ENCODE measurements at places on chromosomes 4 and X.

DNA sequence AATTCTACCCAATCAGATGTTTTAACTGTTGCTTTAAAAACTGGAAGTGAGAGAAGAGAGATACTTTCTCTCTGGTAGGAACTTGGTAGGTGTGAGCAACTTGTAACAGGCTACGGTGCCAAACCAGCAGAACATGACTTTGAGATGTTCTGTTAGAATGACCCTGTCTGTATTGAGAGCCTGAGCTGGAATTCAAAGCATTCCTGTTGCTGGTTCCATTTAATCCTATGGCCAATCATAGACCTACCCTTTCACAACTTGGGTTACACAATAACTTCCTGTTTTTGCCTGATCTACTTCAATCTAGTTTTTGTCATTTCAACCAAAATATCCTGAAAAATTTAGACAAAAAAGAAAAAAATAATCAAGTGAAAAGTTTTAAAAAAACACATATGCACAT, 1.7 kb upstream of the PRRG1 start:
- DNase-seq = peak; percentile 5

DNA sequence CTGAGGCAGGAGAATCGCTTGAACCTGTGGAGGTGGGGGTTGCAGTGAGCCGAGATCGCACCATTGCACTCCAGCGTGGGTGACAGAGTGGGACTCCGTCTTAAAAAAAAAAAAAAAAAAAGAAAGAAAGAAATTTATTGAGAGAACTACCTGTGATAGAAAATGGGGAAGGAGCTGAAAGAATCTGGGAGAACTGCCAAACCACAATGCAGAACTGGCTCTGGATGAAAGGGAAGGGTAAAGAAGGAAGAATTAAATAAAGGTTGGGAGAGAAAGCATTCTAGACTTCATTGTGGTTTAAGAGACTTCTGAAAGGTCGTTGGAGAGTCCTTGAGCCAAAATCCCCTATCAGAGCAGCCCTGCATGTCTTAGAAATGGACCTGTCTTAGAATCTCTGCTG, 567.9 kb upstream of the HTR2C start:
- no peak for DNase-seq

- DNase-seq = no peak
Observed at GRCh38 chr4:53886090-53886489, 178.3 kb downstream of the CHIC2 start.

DNA sequence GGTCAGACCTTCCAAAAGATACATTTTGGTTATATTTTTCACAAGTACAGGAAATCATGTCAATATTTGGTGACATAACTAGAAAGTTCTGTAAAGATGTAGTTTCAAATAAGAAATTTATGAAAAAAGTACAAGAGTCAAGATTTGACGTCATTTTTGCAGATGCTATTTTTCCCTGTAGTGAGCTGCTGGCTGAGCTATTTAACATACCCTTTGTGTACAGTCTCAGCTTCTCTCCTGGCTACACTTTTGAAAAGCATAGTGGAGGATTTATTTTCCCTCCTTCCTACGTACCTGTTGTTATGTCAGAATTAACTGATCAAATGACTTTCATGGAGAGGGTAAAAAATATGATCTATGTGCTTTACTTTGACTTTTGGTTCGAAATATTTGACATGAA, 536 bp downstream of the UGT2B7 start:
- no peak for DNase-seq

DNA sequence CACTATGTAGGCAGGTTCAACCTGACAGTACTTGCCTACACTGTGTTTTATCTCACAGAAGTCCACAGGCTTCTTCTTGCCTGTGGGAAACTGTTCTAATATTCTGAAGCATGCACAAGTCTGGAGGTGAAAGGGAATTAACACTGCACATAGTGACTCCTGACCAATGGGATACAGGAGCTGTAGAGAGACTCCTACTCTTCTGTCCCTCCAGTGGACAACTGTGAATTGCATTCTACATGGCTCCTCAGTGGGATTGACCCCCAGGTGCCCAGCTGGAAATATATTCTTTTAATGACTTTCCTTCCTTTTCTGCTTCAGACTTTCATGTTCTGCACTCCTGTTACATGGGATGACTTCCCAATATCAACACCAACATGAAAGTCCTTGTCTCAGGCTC, 8.2 kb upstream of the YIPF6 start:
- DNase-seq = peak; percentile 35

Data from iPS-NIHi11 (cell line).